ENCODE measurements at places on chromosomes 6 and 20.

DNA sequence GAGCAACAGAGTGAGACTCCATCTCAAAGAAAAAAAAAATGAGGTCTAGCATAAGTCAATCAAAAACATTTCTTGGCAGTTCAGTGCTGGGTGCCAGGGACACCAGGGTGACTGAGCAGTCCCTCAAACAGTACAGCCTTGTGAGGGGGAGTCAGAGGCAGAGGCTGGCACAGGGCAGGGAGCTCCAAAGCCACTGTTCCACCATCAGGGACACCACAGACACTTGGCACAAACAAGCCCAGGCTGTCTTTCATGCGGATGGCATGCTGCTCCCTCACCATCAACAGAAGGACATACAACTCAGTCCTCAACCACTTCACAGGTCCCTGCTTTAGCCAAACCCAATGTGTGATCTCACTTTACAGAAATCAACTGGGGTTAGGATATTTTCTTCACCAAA, 36.0 kb upstream of the GRM4 start:
- DNase-seq: no peak

- DNase-seq: no peak
Observed at GRCh38 chr20:38326309-38326708, 20.0 kb upstream of the LBP start.

DNA sequence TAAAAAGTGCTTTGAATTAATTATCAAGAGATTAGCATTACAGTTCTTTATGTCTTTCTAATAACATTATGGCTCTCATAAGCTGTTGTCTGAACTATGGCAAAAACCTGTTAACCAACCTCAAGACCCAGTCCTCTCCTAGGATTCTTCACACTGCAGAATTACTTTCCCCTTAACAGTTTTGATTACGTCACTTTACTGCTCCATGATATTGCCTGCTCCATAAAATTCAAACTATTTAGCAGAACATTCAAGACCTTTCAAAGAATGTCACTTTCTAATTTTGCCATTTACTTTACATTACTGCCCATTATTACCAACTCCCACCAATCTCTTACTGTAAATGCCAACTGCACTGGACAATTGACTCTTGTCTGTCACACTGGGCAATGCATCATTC, 843.5 kb downstream of the PHF3 start:
- no peak for DNase-seq

- DNase-seq: no peak
Observed at GRCh38 chr6:21398741-21399325, 194.7 kb upstream of the SOX4 start.

DNA sequence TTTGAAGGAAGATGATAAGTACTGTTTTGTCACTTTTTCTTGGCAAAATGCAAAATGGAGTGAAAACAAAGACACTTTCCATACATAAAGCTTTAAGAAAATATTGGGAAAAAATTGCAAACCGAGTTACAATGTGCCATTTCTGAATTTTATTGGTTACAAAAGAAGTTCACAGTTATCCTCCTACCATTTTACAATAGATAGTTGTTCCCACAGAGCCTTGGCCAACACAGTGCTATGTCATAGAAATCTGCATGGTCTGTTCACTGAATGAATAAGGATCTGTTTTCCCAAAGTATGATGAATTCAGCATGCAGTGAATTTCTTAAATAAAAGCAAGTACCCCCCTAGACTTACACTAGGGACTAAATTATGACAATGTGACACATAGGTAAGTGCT, 268.2 kb upstream of the POU3F2 start:
- DNase-seq: no peak

GRCh38 chr6:125574604-125575003, 174.8 kb upstream of the HEY2 start:
- DNase-seq: no peak

DNA sequence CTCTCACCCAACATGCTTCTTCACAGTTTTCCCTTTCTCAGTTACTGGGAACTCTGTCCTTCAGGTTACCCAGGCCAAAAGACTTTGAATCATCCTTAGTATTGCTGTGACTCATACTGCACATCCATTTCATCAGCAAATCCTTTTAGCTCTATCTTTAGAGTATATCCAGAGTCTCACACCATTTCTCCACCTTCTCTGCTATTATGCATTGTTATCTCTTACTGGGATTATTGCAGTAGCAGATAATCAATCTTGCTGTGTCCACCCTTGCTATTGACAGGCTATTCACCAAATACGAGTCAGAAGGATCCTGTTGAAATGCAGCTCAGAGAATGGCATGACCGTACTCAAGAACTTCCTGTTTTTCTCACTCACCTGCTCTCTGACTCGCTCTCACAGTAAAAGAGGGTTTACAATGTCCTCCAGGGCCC, 57.3 kb downstream of the BCKDHB start:
- no peak for DNase-seq

GRCh38 chr6:133956416-133957049, 3.5 kb downstream of the TBPL1 start:
- DNase-seq: no peak

DNA sequence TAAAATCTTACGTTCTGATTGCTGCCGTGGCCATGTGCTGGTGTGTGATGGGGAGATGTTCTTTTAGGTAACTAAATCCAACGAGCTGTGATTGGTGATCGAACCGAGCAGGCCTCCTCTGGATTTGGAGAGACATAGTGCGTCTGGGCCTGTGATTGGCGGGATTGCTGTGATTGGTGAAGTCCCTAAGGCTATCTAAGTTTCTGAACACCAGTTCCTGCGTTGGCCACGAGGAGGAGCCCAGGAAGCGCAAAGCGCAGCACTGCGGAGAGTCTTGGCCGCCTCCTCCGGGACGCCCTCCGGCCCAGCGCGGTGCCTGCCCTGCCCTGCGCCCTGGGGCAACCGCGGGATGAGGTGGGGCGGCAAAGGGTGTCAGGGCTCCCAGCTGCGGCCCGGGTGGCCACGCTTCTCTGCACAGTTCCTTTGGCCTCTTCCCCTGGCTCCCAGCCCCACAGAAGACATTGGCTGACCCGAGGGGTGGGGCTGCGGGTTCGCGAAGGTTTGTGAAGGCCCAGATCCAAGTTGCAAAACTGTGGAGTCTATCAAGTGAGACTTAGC, 33.0 kb downstream of the HNF4A start:
- no peak for DNase-seq

DNA sequence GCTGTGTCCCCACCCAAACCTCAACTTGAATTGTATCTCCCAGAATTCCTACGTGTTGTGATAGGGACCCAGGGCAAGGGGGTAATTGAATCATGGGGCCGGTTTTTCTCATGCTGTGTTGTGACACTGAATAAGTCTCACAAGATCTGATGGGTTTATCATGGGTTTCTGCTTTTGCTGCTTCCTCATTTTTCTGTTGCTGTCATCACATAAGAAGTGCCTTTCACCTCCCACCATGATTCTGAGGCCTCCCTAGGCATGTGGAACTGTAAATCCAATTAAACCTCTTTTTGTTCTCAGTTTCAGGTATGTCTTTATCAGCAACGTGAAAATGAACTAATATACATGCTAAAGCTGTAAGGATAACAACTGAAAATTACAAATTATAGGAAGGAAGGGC, 88.3 kb downstream of the CDYL start:
- DNase-seq: no peak

GRCh38 chr6:119201480-119201879, 123.0 kb upstream of the FAM184A start:
- DNase-seq: no peak

- DNase-seq: no peak
Observed at GRCh38 chr6:133612459-133612858, 276.5 kb upstream of the TCF21 start.

GRCh38 chr20:11976966-11977365, 59.3 kb downstream of the BTBD3 start:
- peak; percentile 34 for DNase-seq

GRCh38 chr20:25865715-25866656, 169.3 kb upstream of the ZNF337 start:
- DNase-seq: no peak

DNA sequence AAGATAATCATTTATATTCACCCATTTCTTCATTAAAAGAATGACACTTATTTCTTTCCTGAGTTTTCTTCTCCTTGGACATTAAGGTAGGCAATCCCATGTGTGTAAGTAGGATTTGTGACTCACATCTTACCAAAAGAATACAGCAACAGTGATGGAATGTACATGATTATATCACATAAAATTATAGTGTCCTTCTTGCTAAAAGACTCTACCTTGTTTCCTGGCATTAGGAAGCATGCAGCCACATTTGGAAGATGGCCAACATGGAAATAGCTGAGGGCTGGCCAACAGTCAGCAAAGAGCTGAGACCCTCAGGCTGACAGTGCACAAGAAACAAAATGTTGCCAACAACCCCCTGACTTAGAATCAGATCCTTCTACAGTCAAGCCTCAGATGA, 327.9 kb upstream of the MARCKS start:
- no peak for DNase-seq

GRCh38 chr6:4359108-4359730, 223.8 kb upstream of the ECI2 start:
- no peak for DNase-seq

DNA sequence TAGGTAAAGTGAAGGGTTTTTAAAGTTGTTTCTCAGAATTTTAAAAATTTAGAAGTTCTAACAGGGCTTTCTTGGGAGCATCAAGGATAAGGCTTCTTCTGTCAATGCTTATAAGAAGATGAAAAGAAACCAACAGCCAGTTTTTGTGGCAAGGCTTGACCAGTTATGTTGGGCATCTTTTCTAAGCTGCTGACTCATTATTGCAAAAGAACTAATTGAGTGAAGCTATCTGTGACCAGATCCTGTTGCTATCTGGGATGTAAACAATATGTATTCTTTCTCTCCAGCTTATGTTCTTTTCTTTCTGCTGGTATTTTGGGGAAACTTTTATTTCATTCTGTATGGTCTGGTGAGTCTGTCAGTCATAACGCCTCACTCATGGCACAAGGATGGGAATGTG, 643.8 kb downstream of the HDGFL1 start:
- DNase-seq: no peak

GRCh38 chr6:423799-424345, 32.3 kb downstream of the IRF4 start:
- no peak for DNase-seq

DNA sequence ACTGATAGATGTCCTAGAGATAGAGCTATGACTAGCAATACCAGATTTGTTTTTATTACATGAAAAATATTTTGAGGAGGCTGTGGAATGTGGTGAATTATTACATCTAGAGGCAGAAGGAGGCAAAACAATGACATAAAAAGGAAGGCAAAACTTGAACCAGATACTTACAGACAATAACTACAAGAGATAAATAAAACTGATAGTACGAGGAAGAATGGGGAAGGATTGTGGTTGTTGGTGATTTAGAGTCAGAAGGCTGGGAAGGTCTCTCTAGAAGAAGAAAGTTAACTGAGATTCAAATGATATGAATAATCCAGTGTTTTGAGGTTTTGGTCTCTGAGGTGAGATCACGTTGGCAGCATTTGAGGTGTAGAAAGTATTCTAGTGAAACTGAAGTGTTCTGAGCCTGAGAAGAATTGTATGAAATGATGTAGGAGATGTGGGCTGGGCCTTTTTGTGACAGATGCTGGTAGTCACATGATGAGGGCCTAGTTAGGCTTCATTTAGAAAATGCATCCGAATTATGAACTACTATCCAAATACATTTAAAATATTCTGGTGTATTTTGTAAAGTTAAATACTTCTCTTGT, 589.1 kb downstream of the EYS start:
- no peak for DNase-seq
